Amygdala (tissue), 56 donors: ENCODE measurements at places on chromosomes 6 and 20.
A peak's percentile ranks its signal among the peaks of the same experiment; 100 is the strongest.

GRCh38 chr6:5695260-5696245 lies 311.2 kb downstream of the NRN1 start:
- DNase-seq, result no peak

DNA sequence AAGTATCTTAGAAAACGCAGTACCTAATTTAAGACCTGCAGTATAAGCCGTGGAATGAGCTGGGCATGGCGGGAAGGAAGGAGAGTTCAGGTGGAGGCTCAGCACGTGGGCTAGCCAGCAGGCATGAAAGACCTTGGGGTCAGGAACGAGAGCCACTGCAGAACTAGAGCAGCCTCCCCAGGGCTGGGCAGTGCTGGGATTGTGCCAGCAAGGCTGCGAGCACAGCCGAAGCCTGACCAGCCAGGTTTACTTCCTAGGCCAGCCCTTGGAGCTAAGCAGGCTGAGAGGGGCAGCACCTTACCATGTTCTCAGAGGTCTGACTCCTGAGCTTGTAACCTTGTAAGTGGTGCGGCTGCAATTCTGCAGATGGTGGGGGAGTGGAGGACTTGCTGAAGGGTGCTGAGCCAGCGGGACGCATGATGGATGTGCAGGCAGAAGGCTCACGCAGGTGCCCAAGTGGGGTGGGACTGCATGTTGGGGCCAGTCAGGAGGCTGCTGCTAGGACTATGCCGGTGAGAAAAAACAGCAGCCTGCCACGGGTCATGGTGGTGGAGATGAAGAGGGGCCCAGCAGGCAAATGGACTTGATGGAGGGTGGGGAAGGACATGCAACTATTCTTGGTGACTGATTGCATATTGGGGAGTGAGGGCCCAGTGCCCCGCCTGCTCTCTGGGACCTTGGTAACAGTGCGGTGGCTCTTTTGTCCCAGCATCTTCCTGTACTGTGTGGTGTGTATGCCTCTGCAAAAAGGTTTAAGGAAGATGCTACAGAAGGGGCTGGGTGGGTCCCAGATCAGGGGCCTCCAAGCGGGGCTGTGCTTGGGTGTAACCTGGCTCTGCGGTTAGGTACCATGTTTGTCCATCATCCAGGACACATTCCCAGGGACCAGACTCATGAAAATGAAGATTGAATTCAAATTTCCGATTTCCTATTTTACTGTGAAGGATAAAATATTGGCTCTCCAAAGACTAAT lies 37.6 kb upstream of the IRF4 start:
- no peak for DNase-seq

DNA sequence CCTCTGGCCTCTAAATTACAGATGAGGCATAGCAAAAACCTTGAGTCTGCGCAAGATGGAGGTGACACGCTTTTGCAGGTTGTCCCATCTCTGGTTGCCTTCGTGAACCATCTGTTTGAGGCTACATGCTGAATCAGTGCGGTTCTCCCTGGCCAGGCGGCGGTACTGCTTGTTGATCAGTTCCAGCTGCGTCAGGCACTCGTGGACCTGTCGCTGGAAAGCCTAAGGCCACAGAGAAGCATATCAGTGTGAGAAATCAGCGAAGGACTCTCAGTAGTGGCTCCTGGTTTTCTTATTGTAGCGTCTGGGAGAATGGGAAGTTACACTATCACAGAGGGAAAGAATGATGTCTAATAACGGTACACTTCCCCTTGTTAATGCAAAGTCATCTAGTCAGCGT lies 344.4 kb downstream of the ESR1 start:
- DNase-seq, result no peak

- DNase-seq, result no peak
Observed at GRCh38 chr6:148962854-148963515, 216.2 kb downstream of the UST start.

GRCh38 chr20:24132246-24132645 lies 143.7 kb upstream of the GGTLC1 start:
- DNase-seq, result no peak

- no peak for DNase-seq
Observed at GRCh38 chr6:134123666-134124208, 71.3 kb upstream of the SLC2A12 start.

DNA sequence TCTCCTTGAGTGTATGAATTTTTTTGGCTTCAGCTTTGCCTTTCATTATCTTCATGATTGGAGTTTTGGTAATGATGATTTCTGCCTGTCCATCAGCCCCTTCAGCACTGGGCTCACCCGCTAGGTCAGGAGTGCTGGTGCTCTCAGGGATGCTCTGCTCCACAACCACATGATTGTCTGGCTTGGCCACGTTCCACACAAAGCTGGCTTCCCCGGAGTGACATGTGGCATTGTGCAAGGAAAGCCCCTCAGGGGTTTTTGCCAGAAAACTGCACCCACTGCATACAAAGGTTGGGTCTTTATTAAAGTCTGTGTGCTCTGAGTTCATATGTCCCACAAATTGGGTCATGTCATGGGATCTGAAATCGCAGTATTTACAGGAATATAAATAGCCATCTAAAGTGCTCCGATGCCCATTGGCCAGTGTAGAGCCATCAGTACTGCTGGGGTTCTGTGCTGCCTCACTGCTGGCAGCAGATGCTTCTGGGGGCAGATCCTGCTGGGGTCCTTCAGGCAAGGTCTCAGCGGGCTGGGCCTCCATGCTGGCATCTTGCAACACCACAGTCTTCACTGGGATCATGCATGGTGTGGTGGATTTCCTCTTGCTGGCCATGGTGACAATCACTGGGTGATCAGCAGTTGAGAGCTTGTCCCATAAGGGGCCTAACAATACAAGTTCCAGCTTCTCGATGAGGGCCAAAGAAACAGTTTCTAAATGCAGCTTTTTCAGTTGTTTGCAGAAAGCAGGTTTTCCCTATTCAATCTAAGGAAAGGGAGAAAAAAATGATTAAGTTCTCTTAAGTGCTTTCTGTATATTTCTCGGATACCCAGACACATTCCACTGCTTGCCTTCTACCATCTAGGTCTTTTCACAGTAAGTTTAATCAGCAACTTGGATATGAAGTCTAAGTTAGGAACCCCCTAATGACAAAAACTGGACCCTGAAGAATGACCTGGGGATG lies 67.2 kb downstream of the PLCG1 start:
- no peak for DNase-seq

- no peak for DNase-seq
Observed at GRCh38 chr6:80282913-80283554, 176.6 kb downstream of the BCKDHB start.

DNA sequence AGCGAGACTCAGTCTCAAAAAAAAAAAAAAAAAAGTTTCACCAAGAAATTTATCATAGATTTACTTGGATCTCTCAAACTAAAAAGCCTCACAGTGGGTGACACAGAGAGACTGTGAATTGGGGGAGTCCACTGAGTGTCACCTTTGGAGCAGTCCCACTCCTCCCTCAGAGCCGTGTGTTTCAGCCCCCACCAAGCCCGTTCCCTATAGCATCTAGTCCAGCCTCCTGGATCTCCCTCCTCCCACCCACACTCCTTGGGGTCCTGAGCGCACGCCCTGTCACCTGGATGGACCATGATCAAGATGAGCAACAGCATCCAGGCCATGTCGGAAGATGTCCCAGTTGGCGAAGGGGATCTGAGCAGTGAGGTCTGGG lies 422 bp downstream of the NCR3 start:
- DNase-seq, result no peak

DNA sequence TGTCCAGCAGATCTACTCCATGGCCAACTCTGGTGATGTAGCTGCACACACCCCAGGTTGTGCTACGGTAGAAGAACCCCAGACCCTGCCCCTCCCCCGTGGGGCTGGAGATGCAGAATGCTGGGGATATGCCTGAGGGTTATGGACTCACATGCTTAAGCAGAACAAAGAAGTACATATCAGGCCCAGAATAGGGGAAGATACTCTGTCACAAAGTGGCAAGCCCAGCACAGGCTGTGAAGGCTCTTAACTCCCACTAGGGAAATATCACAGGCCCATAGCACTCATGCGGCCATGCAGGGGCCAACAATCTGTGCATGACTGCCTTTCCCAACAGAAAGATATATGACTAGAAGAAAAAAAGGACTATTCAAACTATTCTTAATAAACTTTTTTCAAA lies 234.9 kb downstream of the KCNQ5 start:
- no peak for DNase-seq

DNA sequence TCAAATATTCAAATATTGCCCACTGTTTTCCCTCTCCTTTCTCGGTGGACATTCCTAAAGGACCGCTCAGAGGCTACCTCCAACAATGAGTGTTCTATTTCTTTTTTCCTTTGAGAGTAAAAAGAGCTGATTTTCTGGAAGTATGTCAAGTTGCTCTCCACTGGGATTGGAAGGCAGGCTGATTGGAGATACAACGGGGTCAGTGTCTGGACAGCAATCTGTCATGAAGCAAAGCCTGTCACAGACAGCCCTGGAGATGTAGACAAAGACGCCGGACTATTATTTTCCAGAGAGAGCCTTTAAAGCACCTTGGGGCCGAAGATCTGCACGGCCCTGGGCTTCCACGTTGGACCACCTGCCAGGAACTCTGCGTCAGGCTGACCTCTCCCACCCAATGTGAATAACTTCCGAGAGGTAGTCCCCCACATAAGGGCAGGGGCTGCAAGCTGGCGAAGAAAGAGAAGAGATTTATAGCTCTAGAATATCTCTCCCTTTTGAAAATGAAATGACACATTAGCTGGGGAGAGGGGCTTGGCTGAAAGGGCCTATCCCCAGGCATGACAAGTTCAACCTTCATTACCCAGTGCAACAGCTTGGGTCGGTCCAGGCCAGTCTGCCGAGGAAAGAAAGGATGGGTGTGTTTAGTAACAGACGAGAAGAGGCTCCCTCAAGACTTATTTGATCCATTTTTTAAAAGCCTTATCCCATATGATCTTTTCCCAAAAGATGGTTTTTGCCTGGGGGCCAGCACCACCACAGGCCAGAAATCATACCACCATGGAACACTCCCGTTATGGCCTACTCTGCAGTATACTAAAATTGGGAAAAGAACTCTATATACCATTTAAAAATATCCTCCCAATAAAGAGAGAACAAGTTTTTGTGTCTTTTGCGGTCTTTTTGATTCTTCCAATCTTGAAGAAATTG lies 131.1 kb downstream of the OLIG3 start:
- DNase-seq, result peak; percentile 17

- no peak for DNase-seq
Observed at GRCh38 chr6:11218102-11218442, 14.4 kb downstream of the NEDD9 start.

DNA sequence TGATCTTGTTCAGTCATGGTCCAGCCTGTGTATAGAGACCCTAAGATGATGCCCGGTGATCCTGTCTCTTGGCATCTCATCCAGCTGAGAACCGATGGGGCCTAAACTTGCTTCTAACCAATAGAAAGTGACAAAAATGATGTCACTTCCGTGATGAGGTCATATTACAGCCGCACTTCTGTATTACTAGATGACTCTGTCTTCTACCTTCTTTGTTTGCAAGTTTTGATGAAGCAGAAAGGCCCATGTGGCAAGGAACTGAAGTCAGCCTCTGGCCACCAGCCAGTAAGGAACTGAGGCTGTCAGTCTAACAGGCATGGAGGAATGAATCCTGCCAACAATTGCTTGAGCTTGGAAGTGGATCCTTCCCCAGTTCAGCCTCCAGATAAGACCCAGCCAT lies 32.8 kb upstream of the HLA-C start:
- DNase-seq, result no peak

DNA sequence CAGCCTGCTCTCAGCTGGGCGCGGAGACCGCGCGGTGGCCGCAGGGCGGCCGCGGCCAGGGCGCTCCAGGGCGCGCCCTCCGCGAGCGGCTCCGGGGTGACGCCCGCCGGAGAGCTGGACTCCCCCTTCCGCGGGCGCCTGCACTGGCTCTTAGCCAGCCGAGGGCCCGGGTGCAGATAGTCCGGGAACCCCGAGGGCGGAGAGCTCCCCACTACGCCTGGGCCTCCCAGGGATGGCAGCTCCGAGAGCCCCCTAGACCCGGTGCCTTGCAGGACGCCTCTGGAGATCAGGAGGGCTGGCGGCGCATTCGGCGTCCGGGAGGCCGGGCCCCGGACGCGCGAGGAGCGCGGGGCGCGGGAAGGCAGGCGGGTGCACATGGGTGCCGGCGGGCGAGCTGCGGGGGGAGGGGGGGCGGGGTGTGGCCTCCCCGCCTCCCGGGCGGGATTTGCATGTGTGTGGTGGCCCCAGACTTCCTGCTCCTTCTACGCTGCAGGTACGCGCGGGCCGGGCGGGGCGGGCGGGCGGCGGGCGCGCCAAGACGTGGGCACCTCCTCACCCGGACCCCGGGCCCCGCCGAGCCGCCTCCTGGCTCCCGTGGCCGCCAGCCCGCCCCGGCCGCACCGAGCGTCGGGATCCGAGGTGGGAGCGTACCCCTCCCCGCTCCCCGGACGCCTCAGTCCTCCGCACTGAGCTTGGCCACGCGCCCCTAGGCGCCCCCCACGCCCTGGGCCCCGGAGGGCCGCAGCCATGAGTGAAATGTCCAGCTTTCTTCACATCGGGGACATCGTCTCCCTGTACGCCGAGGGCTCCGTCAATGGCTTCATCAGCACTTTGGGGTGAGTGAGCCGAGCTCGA lies at the start of gene ITPR3:
Gene ITPR3, plus strand, starts transcription at position 467 of the 855 bp plus-strand sequence. Its CDS starts 281 bp downstream, at position 748.
- no peak for DNase-seq

DNA sequence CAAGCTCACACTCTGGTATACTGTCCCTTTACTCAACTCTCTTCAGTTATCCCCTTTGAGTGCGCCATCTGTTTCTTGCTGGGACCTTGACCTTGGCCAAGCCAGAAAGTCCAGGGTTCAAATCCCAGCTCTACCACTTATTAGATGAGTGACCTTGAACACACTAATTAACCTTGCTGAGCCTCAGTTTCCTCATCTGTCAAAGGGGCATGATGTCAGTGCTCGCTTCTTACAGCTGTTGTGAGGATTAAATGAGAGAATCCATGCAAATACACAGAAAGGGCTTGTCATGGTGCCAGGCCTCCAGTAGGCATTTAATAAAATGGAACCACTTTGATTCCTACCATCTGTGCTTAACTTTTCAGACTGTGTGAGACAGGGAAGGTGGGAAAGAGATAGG lies 34.3 kb downstream of the C6orf132 start:
- DNase-seq, result no peak

- DNase-seq, result no peak
Observed at GRCh38 chr20:8361006-8361652, 229.1 kb downstream of the PLCB1 start.

DNA sequence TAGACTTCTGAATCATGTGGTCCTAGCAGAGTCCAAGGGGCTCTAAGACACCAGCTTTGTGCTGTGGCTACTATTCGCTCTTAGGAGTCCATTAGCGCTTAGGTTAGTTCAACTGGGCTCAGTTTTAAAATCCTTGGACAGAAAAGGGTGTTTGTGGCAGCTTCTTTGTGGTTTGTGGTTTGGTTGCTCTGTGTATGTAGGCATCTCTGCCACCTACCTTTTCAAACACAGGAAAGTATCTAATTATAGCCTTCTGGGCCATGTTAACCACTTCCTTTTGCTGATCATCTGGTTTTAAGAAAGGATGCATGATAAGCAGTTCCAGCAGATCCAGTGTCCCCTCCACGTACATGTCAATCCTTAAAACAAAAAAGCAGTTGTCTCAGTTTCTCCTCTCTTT lies 10.8 kb downstream of the GSTA4 start:
- DNase-seq, result no peak

- DNase-seq, result no peak
Observed at GRCh38 chr6:127946388-127946787, 45.5 kb upstream of the THEMIS start.

GRCh38 chr6:28895131-28895812 lies 28.5 kb downstream of the TRIM27 start:
- peak; percentile 86 for DNase-seq

- DNase-seq, result no peak
Observed at GRCh38 chr6:146910611-146911010, 293.6 kb upstream of the STXBP5 start.
